ENCODE measurements at places on chromosomes 7 and 10.

GRCh38 chr7:6651851-6652445 is 14.8 kb downstream of the ZNF316 start:
- DNase-seq: no peak

DNA sequence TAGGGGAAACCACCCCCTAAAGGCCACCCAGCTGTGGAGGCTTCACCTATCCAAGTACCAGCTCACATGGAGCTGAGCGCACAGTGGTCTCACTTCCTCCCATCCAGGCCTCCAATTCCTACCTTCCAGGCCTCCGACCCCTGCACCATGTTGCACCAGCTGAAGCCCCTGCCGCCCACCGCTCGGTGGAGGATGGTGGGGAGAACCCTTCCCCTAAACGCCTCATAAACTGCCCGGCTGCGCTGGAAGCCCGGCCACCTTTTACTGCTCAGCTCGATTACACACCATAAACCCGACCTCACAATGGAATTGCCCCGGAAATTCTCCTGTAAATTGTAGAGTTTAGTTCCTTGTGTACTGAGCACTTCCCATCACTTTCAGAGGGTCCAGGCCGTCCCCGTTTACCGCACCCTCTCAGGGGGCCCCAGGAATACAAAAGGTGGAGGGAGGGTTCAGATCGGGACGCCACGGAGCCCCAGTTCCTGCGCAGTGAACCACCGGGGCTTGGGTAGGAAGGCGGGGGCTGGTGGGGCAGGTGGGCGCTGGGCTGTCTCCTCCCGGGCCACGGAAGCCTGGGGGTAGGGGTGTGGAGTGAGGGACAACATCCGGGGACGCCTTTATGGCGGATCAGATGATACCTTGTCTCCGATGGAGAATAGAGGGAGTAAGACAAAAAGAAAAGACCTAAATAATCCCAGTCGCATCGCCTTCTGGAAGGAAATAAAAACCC is 1.4 kb upstream of the HOXA7 start:
- no peak for DNase-seq

GRCh38 chr10:124092250-124092859 is 1.0 kb downstream of the CHST15 start:
- no peak for DNase-seq

DNA sequence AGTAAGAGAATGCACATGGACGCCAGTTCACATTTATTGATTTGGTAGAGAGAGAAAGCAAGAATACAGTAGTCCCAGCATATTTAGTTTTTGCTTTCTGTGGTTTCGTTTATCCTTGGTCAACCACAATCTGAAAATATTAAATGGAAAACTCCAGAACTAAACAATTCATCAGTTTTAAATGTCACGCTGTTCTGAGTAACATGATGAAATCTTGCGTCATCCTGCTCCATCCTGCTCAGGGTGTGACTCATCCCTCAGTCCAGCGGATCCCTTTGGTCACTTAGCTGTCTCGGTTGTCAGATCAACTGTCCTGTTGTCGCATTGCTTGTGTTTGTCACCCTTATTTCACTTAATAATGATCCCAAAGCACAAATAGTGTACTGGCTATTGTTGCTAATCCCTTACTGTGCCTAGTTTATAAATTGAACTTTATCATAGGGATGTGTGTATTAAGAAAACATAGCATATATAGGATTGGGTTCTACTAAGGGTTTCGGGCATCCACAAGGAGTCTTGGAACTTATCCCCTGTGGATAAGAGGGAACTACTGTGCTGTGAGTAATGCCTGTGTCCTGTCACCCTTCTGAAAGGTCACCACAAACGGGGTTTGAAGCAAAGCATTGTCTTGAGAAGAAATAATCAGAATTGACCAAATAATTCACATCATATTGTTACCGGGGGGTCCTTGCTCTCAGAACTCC is 73.6 kb downstream of the OTUD1 start:
- peak; percentile 59 for DNase-seq

DNA sequence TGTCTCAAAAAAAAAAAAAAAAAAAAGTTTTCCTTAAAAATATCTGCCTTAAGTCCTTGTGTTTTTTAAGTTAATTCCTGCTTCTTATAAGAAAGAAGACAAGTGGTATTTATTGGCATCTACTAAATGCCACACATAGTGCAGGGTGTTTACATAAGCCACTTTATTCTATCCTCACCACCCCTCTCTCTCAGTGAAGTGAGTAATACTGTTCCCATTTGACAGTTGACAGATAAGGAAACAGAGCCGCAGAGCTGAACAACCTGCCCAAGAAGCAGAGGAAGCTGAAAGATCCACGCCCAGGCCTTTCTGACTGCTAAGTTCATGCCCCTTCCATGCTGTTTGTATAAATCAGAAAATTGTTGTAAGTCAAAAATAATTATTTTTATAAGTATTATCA is 54.1 kb downstream of the ABLIM1 start:
- no peak for DNase-seq

DNA sequence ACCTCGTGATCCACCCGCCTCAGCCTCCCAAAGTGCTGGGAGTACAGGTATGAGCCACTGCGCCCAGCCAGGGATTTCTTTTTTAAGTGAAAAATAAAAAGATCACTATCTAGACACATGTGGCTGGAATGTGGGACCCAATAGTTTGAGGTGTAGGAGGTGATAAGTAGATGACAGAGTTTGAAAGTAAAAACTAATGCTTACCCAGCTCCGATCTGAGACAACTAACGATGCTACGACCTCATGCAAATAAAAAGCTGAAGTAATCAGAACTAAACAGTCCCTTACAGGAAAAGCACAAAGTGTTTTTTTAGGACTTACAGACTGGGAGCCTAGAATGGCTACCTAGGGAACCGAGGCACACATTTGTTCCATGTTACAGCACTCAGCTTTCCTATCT is 23.0 kb downstream of the PCGF6 start:
- DNase-seq: no peak

DNA sequence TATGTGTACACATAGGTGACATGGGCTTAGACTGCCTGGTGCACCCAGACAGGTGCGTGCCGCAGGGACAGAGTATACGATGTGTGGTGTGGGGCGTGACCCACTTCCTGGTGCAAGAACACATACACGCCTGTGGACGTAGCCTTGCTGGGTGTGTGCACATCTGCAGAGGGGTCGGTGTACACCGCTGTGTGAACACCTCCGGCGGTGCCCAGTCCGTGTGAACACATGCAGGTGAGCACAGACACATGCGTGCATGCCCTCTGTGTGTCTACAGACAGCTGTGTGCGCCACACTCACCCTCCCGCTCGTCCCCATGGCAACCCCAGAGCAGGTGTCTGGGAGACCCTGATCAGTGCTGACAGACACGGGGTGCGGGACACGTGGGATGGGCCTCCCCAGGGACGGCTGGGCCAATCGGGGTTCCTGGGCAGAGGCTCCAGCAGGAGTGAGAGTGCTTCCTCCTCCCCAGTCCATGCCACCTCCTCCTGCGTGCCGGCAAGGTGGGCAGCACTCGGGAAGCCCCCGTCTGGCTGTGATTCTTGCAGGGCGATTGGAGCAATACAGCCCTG is 23.4 kb downstream of the ELFN1 start:
- no peak for DNase-seq

DNA sequence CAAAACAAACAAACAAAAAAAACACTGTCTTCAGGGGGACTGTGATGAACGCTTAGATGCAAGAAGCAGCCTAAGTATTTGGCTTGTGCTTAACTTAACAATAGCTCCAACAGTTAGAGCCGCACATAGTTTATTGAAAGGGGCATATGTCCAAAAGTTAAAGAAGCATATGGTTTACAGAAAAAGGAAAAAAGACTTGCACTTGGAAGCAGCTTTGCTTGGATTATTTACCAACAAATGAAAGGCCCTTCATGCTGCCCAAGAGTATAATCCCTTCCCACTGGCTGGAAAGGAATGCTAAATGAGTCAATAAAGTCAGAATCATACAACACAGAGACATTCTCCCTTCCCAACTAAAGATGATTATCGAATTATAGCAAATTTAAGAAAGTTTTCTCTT is 77.9 kb downstream of the GLI3 start:
- no peak for DNase-seq

- DNase-seq: no peak
Observed at GRCh38 chr7:150415161-150416153, 35.0 kb upstream of the GIMAP8 start.

GRCh38 chr7:102953406-102953805 is 40.6 kb downstream of the LRRC17 start:
- DNase-seq: no peak

GRCh38 chr10:11823122-11823988 is at the start of gene PROSER2:
TSS of gene PROSER2 (plus strand) at chr10:11823356. CDS start at chr10:11852078, 28,722 bp downstream.
- DNase-seq: no peak

DNA sequence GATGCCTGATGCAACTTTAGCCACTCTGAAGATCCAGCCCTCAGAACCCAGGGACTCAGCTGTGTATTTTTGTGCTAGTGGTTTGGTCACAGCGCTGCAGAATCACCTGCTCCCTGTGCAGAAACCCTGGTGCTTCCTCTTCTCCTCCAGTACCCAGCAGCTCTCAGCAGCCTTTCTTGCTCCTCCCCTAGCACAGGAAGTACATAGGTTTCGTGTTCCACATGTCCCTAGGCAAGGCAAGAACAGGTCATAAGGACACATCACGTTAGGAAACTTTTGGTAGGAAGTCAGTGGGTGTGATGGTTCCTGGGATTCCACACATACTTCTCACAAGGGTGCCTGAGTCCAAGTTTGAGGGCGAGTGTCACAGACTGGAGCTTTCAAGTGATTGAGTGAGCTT is 167.9 kb upstream of the PRSS1 start:
- DNase-seq: no peak

GRCh38 chr7:140506788-140507464 is 27.6 kb upstream of the MKRN1 start:
- no peak for DNase-seq

GRCh38 chr7:69272101-69272500 is 326.2 kb upstream of the AUTS2 start:
- DNase-seq: no peak

- DNase-seq: no peak
Observed at GRCh38 chr7:123314886-123315285, 115.1 kb upstream of the SLC13A1 start.

GRCh38 chr7:129146237-129146979 is 1.9 kb downstream of the TSPAN33 start:
- DNase-seq: no peak

GRCh38 chr10:93954726-93955363 is 38.9 kb upstream of the PLCE1 start:
- DNase-seq: peak; percentile 26

DNA sequence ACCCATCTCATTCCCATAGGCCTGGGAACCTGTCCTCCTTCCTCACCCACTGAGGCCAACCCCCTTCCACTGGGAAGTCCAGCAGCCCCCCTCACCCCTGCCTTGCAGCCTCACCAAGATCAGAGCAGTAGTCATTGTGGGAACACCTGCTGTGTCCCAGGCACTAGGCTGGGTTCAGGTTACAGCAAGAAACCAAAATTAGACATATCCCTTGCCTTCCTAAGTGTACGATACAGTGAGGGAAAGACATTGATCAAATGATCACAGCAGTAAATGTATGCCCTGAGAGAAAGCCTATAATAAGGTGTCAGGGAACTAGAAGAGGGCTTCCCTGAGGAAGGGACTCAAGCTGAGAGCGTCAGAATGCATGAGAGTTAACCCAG is 17.0 kb upstream of the C10orf105 start:
- DNase-seq: no peak

- DNase-seq: no peak
Observed at GRCh38 chr7:28152594-28152993, 28.0 kb downstream of the JAZF1 start.

DNA sequence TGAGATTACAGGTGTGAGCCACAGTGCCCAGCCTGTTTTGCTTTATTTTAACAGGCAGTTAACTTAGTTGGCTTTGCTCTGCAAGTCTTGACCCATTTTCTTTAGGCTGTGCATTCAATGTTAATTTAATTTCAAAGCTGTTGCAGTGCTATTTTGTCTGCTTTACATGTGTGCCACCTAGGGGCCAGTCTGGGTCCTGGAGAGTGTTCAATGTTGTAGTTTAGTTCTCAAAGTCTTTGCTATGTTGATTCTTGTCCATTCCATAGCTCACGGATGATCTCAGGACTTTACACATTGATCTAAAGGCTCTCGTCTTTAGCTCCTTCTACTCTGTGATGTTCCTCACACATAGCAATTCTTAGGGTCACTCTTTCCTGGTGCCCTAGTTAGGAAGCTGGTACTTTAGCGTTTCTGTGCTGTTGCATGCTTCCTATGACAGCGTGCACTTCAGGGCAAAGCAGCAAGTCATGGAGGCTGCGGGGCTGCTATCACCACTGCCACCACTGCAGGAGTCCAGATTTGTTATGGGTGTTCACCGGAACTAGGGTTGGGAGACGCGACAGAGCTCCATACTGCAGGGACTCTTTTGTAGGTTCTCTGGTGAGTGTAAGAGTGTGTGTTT is 16.4 kb upstream of the ABCA13 start:
- no peak for DNase-seq

GRCh38 chr7:80478683-80479082 is 33.2 kb downstream of the GNAT3 start:
- DNase-seq: no peak

DNA sequence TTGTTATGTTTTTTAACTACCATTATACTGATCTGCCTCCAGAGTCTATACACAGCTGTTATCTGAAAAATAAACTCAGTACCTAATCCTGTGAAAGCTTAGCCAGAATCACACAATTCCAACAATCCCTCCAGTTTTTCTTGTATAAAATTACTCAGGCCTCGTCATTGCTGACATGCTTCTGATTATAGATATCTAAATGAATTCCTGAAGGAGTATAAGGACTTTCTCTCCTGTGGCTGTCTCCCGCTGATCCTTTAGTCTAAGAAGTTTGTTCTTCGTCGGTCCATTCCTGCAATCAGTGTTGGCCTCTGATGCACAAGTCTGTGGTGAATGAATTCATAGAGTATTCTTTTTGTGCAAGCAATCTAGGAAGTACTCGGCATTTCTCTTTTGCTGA is 288.9 kb upstream of the SEMA3C start:
- no peak for DNase-seq

DNA sequence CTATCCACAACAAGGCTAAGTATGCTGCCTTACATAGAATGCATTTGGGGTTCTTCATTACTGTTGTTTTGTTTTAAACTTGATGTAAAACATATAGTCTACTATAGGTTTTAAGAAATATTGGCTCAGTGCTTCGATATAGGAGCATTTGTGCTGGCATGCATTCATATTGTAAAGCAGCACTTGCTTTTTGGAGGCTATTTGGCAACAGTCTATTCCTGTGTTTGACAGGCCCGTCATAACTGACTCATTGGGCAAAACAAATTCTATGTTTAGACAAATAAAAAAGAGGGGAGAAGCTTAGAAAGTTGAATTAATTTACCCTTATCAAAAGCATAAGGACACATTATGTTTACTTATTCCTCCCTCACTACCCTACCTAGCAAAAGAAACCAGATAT is 38.4 kb upstream of the PLXDC2 start:
- no peak for DNase-seq

GRCh38 chr7:30771880-30772425 is 736 bp downstream of the MINDY4 start:
- DNase-seq: no peak

DNA sequence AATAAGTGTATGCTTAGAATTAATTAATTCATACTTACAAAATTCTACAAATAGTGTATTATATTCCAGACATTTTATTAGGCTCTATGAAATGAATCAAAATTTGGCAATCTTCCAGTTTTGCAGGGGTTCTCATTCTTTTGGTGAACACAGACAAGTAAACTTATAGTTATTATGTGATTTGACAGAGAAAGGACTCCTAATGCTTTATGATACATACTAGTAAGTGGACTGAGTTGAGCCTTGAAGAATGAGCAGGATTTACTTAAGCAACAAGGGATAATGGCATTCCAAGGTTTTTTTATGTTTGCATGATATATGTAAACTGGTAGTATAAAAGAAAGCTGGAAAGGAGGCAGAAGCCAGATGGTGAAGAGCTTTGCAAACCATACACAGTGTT is 145.7 kb upstream of the FERD3L start:
- DNase-seq: no peak
